Cortex of kidney (tissue), 1 donor: ENCODE measurements at places on chromosomes 13 and 19.

- no peak for DNase-seq
Observed at GRCh38 chr19:46866407-46867136, 5.8 kb downstream of the ARHGAP35 start.

DNA sequence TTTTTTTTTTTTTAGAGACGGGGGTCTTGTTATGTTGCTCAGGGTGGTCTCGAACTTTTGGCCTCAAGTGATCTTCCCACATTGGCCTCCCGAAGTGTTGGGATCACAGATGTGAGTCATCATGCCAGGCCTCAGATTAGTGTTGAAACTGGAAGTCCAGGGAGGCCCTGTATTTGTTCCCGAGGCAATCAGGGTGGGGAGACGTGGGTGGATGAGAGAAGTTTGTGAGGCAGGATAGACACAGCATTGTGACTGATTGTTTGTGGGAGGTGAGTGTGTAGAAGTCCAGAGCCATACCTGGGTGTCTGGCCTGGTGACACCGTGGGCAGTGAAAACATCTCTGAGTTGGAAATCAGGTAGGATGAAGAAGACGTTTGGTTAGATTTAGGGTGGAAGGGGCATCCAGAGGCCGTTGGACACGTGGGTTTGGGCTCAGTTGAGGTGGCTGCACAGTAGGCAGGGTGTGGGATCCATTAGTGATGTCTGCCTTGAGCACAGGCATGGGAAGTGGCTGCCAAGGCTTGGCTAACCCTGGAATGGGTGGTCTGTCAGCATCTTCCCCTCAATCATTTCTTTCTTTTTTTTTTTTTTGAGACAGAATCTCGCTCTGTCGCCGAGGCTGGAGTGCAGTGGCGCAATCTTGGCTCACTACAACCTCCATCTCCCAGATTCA is 12.4 kb downstream of the RTN2 start:
- no peak for DNase-seq

DNA sequence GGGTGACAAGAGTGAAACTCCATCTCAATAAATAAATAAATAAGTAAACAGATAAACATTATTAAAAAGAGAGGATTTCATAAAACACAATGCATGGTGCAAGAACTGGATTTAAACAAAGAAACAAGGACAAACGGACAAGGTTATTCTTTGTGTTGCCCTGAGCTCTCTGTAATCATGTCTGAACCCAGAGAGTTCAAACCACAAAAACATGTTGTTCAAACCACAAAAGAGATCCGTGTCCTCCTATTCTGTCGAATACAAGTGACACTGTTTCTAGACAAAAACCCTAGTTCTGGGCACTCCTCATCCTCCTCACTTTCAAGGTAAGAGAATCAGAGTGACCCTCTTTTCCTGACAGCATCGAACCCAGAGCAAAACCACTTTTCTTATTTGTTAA is 4.6 kb upstream of the TPRX2 start:
- DNase-seq = no peak

DNA sequence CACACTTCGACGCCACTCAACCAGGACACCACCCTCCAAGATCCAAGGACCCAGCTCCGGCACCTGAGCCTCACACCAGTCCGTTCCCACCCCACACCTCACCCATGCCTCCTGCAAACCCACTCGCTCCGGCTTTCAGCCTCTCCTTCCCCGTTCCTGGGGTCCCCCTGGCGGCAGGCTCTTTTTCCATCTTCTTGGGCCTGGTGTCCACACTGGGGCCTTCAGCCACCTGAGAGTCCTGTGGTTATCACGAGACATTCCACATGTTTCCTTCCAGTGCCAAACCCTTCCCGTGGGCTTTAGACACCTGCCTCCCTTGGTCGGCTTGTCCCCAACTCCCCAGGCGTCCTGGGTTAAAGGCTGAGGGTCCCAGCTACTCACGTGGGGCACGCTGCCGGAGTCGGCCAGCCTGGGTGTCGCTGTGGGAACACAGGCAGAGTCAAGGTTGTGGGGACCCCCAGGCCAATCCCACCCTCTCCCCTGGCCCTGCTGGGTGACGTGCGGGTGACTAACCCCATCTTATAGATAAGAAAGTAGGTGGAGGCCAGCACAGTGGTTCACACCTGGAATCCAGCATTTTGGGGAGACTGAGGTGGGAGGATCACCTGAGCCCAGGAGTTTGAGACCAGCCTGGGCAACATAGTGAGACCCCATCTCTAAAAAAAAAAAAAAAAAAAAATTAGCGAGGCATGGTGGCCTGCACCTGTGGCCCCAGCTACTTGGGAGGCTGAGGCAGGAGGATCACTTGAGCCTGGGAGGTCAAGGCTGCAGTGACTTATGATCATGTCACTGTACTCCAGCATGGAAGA is 1.9 kb downstream of the JSRP1 start:
- no peak for DNase-seq

GRCh38 chr19:35311901-35312665 is 16.9 kb upstream of the CD22 start:
- no peak for DNase-seq

GRCh38 chr13:94959626-94960025 is 247.3 kb upstream of the SOX21 start:
- no peak for DNase-seq

DNA sequence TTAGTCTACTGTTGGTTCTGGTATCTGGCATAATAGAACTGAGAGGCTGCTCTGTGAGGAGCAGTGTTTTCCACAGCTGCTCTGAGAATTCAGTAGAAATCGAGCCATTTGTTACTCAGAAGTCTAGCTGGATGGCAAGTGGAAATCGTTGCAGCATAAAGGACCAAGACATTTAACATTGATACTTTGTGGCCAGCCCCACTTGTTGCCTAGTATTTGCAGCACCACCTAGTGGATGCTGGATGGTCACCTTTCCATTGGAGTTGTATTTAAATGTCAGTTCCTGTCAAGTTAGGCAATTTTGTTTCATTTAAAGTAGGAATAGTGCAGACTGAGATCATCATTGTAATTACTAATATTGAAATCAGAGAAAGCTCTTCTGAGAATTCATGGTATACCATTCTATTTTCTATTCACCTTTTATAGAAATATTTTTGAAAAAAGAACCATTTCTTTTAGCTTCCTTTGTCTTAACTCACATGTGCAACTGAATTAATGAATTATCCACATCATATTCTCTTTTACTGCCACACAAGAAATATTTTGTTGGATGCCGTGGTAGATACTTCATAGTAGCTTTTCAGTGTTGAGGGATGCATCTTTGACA is 64.6 kb downstream of the PDS5B start:
- DNase-seq = no peak

GRCh38 chr13:32660227-32660626 is 74.0 kb downstream of the PDS5B start:
- DNase-seq = no peak

GRCh38 chr19:37988758-37989635 is 82.0 kb downstream of the SIPA1L3 start:
- DNase-seq = no peak

DNA sequence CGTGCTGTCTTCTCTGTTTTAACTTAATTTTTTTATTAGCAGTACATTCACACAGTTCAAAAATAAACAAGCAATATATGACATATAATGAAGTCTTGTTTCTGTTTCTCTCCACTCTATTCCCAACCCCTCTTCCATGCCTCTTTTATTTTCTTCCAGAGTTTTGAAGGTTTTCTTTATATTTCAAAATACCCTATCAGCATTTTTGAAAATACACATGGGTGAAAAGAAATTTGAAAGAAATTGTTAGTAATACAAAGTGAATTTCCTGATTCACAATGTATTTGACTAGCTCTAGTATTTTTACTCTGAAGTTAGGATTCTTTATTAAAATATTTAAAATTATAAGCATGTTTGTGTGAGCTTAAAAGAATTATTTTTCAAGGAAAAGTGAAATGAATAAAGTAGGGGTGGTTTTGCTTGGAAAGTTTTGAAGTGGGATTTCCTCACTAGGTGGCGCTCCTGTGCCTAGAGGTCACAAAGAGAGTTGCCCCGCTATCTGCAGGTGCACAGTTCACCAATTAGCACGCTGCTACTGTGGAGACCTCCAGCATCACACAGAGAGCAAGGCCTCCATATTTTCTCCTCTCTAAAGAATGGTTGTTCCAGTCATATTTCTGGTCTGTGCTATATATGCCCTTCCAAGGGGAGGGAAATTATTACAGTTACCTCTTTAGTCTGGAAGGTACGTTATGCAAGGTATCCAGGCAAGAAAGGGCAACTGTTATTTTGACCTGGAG is 37.6 kb downstream of the SOX21 start:
- DNase-seq = no peak

- DNase-seq = no peak
Observed at GRCh38 chr19:18496167-18496979, 25.5 kb downstream of the ELL start.

DNA sequence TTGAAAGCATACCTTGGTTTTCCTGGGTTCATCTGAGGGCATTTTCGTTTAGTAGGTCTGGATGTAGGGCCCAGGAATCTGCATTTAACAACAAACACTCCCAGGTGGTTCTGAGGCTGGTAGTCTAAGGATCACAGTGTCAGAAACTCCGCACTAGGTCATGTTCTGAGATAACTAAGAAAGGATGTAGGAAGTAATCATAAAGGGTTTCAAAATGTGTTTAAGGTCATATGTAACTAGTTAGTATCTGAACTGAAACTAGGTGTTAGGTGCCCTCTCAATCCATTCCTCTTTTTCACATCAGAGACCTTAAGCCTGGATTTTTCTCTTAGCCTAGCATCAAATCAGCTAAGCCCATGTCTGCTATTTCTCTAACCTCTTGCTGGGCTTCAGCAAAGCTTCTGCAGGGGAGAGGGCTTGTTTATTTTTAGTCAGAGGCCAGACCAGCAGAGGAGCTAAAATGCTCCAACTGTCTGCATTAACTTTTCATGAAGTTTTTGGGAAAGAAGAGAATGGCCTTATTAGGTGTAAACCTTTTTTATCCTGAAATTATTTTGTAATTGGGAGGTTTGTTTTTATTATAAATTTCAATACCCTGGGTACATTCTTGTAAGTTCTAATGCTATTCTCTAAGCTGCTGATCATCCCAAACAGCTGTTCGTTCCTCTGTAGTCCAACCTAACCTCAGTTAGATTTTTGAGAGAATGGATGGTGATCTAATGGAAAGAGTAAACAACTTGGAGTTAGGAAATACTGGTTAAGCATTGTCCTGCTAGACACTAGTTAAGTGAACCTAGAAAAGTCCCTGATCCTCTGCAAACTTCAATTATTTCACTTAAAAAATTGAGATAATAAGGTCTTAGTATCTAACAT is 262.8 kb upstream of the RFC3 start:
- no peak for DNase-seq

DNA sequence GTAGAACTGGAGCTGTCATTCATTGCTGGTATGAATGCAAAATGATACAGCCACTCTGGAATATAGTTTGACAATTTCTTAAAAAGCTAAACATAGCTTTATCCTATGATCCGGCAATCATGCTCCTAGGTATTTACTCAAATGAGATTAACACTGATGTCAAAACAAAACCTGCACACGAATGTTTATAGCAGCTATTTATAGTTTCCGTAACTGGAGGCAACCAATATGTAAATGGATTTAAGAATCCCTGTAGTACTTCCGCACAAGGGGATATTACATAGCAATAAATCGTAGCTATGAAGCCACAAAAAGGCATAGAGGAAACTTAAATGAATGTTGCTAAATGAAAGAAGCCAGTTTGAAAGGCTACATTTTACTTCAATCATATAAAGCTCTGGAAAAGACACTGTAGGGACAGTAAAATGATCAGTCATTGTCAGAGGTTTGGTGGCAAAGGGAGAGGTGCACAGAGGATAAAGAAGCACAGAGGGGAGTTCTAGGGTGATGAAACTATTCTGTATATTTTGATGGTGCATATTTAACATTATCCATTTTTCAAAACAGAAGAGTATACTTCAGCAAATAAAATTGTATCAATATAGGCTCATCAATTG is 1893.0 kb upstream of the PCDH20 start:
- no peak for DNase-seq

DNA sequence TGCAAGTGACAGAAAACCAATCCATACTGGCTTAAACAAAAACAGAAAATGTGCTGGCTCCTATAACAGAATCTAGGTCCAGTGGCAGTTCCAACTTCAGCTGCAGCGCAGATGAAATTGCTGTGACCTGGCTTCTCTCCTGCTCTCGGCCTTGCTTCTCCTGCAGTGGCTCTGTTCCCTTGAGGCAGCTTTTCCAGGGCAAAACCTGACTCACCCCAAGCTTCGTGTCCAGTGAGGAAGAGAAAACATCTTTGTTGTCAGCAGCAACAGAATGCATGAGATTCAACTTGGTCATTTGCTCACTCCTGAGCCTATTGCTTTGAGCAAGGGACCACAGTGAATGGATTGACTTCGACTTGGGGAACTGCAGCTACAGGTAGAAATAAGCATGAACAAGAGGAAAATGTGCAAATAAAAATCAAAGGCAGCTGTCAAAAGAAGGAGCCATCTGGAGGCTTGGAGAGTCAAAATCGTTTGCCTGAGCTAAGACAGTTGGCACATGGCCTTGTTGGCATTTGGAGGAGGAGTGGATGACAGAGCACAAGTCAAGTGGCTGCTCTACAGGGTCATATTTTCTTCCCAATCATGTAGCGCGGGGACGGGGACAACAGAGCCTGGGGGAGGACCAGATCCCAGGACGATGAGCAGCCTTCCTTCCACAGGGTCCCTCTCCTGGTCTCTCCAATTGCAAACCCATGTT is 523.4 kb downstream of the FGF9 start:
- DNase-seq = no peak

DNA sequence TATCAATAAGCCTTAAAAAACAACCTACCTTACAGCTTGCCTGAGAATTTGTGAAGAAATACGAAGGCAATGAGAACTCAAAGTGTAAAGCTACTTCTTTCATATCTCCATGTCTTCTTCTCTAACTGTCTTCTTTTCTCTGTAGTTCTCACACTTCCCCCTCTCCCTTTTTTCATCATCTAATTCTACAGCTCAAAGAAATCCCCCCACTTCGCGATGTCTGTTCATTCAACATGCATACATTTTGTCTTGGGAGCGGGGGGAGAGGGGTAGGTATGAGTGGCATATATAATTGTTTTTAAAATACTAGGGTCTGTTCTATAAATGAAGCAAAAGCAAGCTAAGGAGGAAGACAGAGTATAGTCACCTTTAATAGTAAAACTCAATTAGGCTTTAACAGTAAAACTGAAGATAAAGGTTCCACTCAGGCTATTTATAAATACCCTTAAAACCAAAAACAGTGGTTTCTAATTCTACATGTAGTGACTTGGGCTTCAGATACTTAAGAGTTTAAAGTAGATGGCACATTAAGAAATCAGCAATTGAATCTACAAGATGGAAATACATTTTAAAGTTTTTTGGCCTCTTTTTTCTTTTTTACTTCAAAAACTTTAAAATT is 106.9 kb downstream of the KLF12 start:
- no peak for DNase-seq

- no peak for DNase-seq
Observed at GRCh38 chr19:18742838-18743783, 48.0 kb downstream of the COMP start.
